ENCODE measurements at places on chromosomes 4 and X.

- DNase-seq, result no peak
Observed at GRCh38 chr4:121056066-121056465, 16.3 kb downstream of the NDNF start.

DNA sequence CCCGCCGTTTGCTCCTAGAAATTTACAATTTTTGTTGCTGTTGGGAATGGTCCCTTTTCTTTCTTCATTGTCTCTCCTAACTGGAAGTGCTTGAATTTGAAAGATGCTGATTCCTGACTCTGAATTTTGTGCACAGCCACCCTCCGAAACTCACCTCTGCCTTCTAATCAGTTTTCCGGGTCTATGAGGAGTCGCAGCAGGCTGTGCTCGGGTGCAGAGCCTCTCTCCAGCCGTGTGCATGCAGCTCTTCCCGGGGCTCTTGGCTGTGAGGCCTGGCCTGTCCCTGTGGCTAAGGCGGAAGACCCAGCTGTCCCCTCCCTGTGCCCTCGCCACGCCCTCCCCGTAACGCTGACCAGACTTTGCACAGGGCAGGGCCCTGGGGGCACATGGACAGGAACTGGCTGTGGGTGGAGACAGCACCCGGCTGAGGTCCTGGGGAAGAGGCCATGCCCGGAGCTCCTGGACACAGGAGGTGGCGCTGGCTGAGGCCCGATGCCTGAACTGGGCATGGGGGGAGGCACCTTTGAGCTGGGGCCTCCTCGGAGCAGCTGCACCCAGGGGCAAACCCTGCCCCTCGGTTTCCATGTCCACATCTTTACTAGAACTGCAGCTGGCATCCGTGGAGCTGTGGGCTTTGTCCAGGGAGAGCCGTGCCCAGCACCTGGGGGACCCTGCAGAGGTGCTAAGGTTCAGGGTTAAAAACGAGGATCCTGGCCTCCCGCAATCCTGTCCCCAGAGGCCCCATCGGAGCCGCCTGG lies 32.6 kb upstream of the SPON2 start:
- DNase-seq, result no peak

- DNase-seq, result no peak
Observed at GRCh38 chr4:151313306-151314009, 11.9 kb downstream of the SH3D19 start.

GRCh38 chr4:168434993-168435392 lies 45.3 kb downstream of the DDX60L start:
- DNase-seq, result no peak

DNA sequence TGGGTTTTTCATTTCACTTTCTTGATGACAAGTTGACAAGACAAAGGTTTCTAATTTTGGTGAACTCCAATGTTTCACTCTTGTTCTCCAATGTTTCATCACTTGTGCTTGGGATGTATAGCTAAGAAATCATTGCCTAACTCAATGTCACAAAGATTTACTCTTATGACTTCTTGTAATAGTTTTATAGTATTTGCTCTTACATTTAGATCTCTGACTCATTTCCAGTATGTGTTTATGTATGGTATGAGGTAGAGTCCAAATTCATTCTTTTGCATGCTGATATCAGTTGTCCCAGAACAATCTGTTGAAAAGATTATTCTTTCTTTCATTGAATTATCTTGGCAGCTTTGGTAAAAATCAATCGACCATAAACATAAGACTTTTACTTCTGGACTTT lies 12.2 kb upstream of the NWD2 start:
- DNase-seq, result no peak

DNA sequence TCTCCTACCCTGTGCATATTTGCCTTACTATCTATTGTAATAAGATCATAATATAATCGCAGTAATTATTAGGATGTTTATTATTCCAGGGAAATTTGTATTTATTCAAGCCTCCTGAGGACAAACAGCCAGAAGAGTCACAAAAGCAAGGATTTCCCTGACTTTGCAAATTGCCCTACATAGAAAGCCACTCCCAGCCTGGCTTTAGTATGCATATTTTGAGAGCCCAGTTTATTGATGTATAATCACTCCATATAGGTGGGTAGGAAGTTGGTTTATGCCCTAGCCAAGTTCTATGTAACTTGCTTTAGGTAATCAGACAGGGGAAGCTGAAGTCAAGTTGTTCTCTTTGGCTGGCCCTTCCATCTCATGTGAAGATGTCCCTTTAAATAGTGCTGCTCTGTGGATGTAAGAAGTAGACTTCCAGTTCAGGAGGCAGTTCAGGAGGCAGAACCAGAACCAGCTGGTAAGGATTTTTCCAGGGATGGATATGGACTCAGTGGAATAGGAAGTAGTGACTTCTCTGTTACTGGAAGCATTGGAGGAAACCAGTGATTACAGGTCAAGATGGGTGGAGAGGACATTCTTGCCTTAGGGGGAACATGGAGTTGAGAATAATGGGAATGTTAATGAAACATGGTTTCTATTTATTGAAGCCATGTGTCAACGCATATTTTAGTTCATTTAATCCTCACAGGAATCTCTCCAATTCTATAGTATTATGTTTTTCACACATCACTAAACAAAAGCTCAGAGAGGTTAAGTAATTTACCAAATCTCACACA lies 70.5 kb upstream of the KIT start:
- no peak for DNase-seq

DNA sequence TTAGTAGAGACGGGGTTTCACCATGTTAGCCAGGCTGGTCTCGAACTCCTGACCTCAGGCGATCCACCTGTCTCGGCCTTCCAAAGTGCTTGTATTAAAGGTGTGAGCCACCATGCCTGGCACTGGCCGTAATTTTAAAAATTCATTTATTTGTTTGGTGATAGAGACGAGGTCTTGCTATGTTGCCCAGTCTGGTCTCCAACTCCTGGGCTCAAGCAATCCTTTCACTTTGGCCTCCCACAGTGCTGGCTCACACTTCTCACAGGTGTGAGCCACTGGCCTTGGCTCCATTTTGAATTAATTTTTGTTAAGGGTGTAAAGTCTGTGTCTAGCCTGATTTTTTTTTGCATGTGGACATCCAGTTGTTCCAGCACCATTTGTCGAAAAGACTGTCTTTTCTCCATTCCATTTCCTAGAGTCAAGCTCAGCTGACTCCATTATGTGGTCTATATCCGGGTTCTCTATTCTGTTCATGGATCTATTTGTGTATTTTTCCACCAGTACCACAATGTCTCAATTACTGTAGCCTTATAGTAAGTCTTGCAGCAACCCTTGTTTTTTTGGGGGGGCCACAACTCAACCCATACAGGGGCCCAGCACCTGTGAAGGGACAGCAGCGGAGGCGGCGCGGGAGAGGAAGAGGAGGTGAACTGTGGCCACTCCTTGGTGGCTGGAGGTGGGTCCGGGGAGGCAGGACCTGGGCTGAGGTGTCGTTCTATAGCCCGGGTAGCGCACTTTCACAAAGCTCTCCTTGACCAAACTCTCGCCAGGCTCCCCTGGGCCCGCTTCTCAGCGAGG lies 1.5 kb upstream of the NSD2 start:
- DNase-seq, result no peak

- no peak for DNase-seq
Observed at GRCh38 chr4:38605181-38605752, 58.7 kb upstream of the KLF3 start.

DNA sequence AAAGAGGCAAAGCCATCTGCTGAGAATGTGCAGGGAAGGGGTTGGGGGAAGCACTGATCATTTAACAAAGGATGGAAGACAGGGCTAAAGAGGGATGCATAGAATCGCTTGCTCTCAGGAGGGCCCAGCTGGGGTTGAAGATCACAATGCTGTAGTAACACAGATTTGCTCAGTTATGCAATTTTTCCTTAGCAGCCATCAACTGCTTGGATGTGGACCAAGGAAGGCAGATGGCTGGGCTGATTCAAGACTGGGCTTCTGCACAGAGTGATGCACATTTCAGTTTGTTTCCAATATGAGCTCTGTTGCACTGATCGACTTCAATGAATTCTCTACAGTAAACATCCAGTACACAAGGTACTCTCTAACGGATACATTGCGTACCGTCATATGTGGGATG lies 127.8 kb upstream of the TBL1X start:
- DNase-seq, result no peak

DNA sequence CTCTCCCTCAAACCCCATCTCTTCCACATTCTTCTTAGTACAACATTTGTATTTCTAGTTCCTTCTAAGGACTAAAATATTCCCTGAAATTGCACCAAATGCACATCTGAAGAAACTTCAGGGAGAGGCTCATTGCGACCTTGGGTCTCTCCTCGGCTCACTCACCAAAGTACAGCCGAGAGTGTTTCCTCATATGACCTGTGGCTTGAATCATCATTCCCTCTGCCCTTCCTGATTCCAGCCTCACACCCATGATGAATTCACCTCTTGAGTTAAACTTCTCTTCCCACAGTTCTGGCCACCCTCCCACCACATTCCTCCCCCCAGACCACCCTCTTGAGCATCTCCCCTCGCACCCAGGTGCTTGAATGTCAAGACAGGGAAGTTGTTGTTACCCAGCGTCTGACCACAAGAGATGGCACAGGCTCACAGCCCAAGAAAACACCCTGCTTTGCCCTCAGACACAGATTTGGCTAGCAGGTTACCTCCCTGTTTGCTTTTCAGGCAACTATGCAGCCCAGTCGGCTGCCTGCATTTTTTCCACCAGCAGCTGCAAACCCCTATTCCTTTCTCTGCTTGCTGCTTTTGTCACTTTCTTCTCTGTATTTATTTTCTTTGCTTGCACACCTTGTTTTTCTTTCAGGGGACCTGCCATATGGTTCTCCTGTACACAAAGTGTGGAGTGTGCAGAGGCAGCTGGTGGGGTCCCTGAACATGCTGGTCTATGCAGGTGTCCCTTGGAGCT lies 214.8 kb downstream of the SPATA18 start:
- DNase-seq, result no peak

DNA sequence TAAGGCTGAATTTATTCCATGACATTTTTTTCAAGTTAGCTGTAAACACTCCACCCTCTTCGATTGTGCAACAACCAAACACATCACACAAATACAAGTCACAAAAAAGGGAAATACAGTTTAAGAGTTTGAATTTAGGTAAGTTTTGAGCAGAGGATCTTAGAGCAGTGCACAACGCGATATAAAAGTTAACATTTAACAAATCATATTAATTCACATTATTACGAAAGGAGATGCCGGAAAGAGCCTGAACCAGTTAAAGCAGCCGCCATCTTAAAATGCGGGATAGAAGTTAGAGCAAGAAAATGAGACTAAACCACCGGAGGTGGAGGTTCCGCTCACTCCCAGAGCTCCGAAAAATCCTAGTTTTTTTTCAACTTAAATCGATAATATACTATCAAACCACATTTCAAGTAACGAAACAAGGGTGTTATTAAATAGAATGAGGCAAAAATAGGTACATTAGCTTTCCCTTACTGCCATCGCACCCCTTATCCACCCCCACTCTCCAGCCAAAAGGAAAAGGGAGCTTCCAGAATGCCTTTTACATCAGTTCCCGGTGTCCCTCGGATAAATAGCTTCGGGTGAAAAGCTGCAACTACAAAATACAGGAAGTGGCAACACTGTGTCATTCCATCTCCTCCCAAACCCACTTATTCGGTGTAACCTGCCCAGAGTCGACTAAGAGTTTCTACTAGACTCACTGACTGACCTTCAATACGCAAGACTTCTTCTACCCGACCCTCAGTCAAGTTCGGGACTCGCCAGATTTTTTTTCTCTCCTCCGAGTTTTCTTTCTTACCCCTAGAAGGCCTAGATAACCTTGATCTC lies 1.9 kb downstream of the UBE2D3 start:
- peak; percentile 49 for DNase-seq

- peak; percentile 13 for DNase-seq
Observed at GRCh38 chr4:146243141-146243882, 29.0 kb downstream of the REELD1 start.

DNA sequence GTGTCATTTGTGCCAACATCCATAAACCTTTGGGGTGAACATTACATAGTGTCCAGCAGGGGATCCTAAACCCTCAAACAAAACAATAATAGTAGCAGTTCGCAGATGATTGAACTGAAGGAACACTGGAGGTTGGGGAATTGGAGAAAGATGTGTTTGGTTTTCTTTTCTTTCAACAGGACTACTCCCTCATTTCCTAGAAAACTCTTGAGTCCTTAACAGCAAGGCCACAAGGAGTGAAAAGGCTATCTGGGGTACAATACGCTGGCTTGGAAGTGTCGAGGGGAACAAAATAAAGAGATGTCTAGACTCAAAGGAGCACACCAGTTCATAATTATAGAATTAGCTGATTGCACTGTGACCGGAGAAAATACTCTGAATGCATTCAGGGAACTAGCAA lies 72.1 kb downstream of the IDS start:
- no peak for DNase-seq

GRCh38 chrX:29661290-29661689 lies 554.1 kb upstream of the MAGEB2 start:
- DNase-seq, result no peak

GRCh38 chrX:66142351-66142750 lies 21.7 kb upstream of the HEPH start:
- no peak for DNase-seq

DNA sequence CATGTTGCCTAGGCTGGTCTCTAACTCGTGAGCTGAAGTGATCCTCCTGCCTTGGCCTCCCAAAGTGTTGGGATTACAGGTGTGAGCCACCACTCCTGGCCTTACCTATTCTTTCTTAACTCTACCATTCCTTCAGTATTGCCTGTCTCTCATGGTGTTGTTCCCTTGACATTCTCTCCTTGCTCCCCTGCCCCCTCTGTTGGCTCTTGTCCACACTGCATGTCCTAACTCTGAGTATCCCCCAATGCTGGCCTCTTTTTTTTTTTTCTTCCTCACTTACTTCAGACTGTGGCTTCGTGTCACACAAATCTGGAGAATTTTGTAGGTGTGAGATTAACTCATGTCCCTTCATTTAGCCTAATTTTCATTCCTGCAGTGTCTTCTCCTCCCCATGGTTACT lies 22.9 kb upstream of the FRMPD4 start:
- DNase-seq, result no peak

- no peak for DNase-seq
Observed at GRCh38 chrX:37320541-37321203, 28.5 kb upstream of the PRRG1 start.

GRCh38 chrX:13298836-13299235 lies 21.0 kb downstream of the ATXN3L start:
- DNase-seq, result no peak

- no peak for DNase-seq
Observed at GRCh38 chrX:115589419-115589818, 28.4 kb downstream of the PLS3 start.

- no peak for DNase-seq
Observed at GRCh38 chrX:66009231-66009845, 30.5 kb downstream of the VSIG4 start.

- no peak for DNase-seq
Observed at GRCh38 chr4:108852691-108853090, 89.8 kb upstream of the ETNPPL start.

All from Daoy (cell line).